ENCODE measurements at places on chromosomes 13 and 19.

GRCh38 chr13:28047757-28048388 is 52.5 kb downstream of the FLT3 start:
- no peak for DNase-seq

DNA sequence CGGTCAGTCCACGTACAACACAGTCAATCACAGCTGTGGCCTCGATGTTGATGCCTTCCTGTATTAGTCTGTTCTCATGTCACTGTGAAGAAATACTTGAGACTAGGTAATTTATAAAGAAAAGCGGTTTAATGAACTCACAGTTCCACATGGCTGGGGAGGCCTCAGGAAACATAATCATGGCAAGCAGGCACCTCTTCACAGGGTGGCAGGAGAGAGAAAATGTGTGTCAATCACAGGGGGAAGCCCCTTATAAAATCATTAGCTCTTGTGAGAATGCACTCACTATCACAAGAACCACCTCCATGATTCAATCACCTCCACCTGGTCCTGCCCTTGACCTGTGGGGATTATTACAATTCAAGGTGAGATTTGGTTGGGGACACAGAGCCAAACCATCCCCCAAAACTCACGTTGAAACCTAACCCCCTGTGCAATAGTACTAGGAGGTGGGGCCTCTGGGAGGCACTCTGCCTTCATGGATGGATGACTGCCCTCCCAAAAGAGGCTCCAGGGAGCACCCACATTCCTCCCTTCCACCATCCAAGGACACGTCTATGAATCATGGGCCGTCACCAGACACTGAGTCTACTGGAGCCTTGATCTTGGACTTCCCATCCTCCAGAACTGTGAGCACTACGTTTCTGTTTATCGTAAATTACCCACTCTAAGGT is 2.3 kb upstream of the PROZ start:
- DNase-seq, result no peak

- DNase-seq, result no peak
These were observed 30.5 kb downstream of the STK24 start for GRCh38 chr13:98546402-98546801.

- no peak for DNase-seq
These were observed 3.7 kb downstream of the GGACT start for GRCh38 chr13:100584896-100585295.

- DNase-seq, result no peak
These were observed 45.8 kb upstream of the ZNF536 start for GRCh38 chr19:30326393-30326710.

DNA sequence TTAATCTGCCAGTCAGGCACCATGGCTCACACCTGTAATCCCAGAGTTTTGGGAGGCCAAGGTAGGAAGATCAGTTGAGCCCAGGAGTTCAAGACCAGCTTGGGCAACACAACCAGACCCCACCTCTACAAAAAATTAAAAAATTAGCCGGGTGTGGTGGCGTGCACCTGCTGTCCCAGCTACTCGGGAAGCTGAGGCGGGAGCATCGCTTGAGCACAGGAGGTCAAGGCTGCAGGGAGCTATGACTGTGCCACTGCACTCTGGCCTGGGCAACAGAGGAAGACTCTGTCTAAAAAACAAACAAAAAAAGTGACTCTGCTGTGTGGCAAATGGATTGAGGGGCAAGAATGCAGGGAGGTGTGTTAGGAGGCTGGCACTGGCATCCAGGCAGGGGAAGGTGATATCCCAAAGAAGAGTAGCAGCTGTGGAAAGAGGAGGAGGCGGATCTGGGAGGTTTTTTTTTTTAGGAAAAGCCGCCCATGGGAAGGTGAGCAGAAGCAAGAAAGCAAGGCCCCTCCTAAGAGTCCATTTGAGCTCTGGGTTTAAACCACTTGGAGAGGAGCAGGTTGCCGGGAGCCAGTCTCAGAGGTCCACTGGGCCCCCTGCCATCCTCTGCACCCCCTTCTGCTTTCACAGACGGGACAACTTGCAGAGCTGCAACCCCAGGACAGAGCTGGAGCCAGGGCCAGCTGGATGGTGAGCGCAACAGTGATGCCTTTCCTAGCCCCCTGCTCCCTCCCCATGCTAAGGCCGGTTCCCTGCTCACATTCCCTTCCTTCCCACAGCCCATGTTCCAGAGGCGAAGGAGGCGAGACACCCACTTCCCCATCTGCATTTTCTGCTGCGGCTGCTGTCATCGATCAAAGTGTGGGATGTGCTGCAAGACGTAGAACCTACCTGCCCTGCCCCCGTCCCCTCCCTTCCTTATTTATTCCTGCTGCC is 2.1 kb downstream of the HAMP start:
- DNase-seq, result no peak

- peak; percentile 91 for DNase-seq
These were observed 453.9 kb downstream of the COG6 start for GRCh38 chr13:40109351-40109844.

DNA sequence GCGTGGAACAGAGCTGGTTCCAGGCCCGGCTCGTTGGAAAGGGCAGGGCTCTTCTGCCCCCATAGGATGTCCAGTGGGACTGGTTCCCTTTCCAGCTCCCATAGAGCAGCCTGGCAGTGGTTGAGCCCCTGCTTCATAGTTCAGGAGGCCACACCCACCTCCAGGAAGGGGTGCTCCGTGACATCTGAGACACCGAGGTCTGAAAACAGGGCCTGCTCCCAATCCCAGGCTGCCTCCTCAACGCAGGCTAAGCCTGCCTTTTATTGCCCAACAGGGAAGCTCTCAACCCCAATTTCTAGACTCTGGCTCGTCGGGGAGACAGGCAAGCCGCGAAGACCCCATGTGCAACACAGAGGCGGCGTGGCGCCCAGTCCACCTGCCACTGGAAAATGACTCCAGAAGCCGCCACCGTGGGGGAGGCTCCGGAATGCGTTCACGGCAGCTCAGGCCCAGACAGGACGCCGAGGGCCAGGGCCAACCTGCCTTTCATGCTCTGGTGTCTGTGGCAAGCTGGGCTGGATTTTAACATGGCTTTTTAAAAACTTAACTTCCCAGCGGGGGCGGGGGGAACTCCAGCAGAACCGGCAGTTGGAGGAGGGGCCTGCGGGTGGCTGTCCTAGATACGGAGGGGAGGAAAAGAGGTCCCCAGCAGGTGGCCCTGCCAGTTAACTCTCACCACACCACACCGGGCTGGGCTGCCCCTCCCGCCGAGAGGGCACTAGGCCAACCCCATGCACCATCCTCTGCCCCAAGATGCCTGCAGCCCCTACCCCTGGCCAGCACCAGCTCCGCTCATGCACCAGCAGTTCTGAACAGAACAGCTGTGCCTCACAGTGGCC is 17.9 kb upstream of the TINCR start:
- no peak for DNase-seq

DNA sequence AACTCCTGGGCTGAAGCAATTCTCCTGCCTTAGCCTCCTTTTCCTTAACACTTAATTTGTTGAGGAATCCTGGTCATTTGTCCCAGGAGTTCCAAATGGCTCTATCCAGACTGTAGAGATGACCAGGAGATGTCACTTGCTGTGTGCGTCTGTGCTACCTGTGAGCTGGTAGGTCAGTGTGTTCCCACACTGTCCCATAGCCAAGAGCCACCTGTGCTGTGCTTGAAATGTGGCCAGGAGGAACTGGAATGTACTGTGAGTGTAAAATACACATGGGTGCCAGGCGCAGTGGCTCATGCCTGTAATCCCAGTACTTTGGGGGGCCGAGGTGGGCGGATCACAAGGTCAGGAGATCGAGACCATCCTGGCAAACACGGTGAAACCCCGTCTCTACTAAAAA is 29.4 kb upstream of the KDM4B start:
- DNase-seq, result no peak

DNA sequence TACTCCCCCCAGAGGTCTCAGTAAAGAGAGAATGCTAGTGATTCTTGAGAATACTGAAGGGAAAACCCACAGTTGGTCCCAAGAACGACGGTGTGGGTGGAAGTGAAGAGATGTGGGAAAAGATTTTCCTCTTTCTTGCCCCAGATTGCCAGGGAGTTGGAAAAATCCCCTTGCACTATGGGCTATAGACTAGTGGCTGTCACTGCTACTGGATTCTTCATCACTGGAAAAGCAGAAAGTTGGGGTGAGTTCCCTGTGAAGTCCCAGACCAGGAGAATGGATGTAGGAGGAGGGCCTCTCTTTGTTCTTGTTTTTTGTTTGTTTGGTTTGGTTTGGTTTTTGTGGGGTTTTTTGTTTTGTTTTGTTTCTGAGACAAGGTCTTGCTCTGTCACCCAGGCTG is 11.4 kb downstream of the LYPD3 start:
- no peak for DNase-seq

DNA sequence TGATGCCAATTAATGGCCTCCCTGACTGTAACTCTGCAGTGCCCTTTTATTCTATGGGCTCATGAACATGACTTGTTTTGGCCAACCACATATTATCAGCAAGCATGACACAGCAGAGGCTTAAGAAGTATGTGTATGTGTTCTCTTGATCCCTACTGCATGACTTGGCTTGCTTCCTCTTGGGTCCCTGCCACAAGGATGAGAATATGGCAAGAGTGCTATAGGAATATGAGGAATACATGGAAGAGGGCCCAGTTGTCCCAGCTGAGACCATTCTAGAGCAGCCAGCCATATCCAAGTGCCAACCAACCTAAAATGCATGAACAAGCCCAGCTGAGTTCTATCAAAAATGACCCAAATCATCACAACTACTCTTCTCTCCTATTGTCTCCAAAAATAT is 576.7 kb upstream of the PCDH9 start:
- DNase-seq, result no peak

DNA sequence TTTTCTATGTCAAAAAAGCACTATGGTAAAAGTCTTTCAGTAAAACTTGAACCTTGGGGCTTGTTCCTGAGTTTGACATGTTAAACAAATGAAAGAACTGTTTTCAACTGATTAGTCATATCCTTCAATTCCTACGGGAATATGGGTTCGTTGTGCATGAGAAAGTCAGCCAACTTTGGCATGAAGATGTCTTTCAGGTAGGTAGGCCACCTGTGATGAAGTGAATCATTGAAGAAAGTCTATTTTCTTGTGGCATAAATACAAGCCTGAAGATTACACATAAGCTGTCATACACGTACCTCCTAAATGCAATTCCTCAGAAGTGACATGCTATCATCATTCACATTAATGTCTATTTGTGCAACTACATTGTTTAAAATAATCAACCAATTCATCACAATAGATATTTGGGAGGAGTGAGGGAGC is 513.0 kb downstream of the IRS2 start:
- DNase-seq, result no peak

DNA sequence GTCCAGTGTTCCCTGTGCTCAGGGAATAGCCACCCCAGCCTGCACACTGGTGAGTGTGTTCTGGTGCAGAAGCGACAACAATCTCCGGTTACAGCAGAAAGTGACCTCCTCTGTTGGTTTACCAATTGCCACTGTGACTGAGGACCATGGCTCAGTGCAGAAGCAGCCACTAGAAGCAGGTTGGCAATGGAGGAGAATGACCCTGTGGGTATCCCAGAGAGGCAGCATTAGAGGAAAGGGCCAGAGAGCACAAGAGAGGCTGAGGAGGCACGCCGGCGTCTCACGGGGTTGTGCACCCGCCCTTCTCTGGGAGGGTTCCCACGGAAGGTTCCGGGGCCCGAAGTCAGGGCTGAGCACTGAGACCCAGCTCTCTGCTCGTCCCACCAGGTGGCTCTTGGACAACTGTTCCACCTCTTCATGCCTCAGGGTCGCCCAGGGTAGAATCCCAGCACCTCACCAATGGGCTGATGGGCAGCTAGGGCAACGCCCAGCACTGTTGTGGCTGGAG is 14.0 kb downstream of the PROZ start:
- DNase-seq, result no peak

GRCh38 chr13:108915634-108916512 is 286.5 kb downstream of the MYO16 start:
- DNase-seq, result peak; percentile 84

- DNase-seq, result no peak
These were observed 1674.2 kb downstream of the PCDH9 start for GRCh38 chr13:65555962-65556361.

DNA sequence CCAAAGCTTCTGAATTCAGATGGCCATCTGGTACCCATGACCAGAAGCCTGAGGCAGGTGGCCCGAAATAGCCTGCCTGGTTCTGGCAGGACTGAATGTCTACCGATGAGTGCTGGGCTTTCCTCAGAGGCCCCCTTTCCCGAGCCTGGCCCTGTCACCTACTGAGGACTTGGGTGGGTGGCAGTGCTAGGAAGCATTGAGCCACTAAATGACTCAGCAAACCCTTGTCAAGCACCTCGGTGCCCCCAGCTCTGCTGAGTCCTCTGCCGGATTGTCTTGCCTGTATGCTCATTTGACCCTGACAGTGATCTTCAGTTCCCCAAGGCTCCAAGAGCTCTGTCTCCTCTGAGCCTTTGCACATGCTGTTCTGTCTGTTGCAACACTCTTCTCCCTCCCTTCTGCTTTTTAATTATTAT is 17.9 kb downstream of the PPP1R37 start:
- DNase-seq, result no peak

DNA sequence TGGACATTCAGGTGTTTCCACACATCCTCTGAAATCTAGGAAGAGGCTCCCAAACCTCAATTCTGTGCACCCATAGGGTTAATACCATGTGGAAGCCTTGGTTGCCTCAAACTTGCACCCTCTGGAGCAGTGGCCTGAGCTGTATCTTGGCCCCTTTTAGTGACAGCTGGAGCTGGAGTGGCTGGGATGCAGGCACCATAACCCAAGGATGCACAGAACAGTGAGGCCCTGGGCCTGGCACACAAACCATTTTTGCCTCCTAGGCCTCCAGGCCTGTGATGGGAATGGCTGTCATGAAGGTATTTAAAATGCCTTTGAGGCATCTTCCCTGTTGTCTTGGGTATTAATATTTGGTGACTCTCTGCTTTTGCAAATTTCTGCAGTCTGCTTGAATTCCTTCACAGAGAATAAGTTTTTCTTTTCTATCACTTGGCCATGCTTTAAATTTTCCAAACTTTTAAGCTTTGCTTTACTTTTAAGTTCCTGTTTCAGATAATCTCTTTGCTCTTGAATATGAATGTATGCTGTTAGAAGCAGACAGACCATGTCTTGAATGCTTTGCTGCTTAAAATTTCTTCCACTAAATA is 1594.5 kb upstream of the PCDH20 start:
- DNase-seq, result no peak

DNA sequence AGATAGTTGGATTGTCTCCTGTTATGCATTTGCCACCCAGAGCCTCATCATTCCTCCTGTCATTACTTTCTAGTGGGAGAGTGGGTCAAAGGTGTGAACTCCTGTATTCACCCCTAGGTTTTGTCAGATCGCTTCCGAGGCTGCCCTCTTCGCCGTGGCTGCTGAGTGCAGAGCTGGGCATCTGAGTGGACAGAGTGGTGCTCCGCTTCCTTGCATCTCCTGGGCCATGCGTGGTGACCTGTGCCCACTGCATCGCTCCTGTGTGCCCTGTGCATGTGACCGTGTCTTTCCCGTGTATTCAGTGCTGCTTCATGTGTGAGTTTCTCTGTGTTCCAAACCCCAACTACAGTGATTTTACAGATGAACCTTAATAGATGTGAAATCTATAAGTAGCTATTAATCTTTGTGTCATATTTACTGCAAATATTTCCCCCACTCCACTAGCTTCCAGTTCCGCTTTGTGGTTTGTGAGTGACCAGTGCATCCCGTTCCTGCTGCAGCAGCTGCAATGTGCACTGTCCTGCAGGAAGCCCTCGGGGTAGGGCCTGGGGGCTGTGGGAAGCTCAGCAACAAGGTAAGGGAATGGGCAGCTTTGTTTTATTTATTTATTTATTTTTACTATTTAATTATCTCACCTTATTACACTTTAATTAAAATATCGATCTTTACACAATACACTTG is 53.1 kb downstream of the C13orf46 start:
- DNase-seq, result no peak

GRCh38 chr13:26605845-26606244 is 48.4 kb downstream of the WASF3 start:
- DNase-seq, result no peak
